CD4-positive, alpha-beta T cell (primary cell): ENCODE measurements at places on chromosomes 6 and 20.

DNA sequence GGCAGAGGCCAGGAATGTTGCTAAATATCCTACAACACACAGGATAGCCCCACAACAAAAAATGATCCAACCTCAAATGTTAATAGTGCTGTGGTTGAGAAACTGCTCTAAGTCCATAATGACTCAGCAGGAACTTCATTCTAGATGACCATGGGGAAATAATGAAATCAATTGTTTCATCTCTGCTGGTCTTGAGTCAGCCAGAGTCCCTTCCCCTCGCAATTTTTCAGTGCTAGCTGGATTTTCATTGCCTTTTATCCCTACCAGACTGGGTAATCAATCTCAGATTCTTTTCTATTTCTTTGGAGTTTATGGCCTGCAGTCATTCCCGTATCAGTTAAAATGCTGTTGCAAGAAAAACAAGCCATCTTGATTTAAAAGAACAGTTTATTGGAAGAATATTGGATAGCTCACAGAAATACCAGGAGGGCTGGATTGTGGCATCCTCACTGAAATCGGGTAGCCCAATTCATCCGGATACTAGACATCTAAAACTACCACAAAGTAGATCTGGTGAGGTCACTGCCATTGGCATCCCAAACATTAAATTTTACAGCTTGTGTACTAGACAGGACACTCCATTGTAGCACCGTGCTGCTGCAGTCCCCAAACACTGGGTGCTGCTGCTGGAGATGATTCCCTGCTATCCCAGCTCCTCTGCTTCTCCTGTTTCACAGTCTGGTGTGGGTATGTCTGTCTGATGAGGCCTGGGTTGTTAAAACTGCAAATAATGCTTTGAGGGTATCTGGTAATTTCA, 30.3 kb upstream of the POPDC3 start:
- DNase-seq = no peak

DNA sequence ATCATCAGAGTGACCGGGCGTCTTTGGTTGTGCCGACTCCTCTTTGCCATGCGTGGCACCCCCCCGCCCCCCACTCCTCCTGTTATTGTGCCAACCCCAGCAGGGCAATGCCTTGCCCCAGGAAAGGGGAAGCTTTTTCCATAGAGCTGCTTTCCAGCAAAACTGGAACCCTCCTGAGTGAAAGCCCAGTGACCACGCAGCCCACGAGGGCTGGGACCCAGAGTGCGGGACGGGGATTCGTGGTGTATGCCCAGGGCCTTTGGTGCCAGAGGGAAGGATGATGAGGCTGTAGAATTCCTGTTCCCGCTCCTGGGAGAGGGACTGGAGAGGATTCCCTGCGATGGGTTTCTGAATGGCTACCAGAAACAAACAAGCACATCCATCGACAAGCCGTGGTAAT, 116.8 kb upstream of the BACH2 start:
- no peak for DNase-seq

GRCh38 chr6:96466147-96466863, 55.3 kb upstream of the UFL1 start:
- DNase-seq = no peak

DNA sequence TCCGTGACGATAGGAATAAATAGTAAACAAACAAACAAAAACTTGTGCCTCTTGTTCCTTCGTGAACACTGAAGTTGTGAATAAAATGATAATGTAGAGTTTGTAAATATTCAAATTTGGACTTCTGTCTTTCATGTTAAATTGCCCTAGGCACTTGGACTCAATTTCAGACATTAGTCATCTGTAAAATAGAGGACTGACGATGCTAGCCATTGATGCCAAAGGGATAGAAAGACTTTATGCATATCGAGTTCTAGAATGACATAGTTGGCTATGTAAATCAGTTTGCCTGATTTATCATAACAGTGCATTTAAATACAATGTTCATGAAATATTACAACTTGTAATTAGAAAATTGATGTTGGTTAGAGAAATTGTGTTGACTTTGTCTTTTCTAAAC, 45.9 kb upstream of the FLRT3 start:
- no peak for DNase-seq

GRCh38 chr20:62753626-62754025, 42.6 kb upstream of the MRGBP start:
- DNase-seq = no peak

- no peak for DNase-seq
These were observed 7.7 kb downstream of the CCN6 start for GRCh38 chr6:112061605-112062004.

DNA sequence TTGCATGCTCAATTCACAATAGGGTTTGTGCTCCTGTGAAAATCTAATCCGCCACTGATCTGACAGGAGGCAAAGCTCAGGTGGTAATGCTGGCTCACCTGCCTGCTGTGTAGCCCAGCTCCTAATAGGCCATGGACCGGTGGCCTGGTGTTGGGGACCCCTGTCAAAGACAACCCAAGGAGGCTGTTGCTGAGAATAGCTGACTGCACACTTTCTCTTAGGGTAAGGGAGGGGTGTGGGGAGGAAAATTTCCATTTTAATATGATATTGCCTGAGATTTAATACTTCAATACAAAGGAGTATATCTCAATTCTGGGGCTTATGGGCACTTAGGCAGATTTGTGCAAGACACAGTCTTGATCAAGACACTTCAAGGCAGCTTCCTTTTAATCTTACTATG, 105.8 kb downstream of the ALDH8A1 start:
- no peak for DNase-seq

GRCh38 chr6:106612671-106613416, 16.5 kb downstream of the RTN4IP1 start:
- no peak for DNase-seq

GRCh38 chr6:133688705-133689492, 200.0 kb upstream of the TCF21 start:
- no peak for DNase-seq

GRCh38 chr20:22389836-22390542, 194.4 kb downstream of the FOXA2 start:
- no peak for DNase-seq

DNA sequence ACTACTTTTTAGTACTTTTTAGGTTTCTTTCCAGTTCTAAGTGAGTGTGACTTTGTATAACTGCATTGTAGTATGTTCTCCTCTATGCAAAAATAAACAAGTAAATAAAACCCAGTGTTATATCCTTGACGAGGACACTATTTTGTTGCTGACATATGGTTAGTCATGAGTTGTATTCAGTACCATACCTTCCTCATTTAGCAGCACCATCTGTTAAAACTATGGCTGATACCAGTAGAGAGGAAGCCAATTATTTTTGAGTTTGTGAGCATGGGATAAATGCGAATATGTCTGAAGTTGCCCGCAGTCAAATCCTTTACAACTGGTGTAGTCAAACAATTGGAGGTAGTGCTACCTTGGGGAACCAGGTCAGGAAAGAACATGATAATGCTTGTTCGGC, 74.1 kb downstream of the CDKAL1 start:
- no peak for DNase-seq

DNA sequence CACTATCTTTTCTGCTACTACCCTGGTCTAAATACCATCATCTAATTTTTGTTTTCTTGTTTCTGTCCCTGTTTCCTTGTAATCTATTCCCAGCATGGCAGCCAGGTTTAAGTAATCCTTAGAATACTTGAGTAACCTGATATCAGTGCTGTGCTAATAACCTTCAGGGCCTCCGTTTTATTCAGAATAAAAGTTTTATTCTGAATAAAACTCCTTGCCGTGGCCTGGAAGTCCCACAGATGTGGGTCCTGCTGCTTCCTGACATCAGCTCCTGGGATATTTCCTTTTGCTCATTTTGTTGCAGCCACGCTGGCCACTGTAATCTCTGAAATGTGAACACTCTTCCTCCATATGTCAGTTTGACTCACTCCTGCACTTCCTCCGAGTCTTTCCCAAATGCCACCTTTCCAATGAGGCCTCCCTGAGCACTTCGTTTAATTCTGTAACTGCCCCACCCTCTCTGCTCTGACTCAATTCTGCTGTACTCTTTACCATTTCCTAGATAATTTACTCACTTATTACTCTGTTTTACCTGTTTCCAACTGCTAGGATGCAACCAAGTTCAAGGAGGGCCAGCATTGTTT, 114.0 kb upstream of the FOXA2 start:
- no peak for DNase-seq

DNA sequence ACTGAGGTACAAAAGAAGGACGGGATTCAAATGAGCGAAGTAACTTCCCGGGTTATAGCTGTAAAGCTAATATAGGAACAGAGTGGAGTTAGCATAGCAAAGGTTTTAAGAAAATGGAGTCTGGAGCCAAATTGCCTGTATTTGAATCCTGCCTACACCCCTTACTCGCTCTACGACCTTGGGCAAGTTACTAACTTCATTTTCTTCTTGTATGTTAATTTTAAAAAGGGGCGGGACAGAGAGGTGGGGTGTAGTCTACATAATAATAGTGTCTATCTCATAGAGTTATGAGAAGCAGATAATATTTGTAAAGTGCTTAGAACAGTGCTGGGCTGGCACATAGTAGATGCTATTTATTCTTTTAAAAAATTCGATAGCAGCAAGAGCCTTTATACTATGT, 705 bp downstream of the ZSCAN23 start:
- no peak for DNase-seq
